ENCODE measurements at places on chromosomes 16 and 17.

DNA sequence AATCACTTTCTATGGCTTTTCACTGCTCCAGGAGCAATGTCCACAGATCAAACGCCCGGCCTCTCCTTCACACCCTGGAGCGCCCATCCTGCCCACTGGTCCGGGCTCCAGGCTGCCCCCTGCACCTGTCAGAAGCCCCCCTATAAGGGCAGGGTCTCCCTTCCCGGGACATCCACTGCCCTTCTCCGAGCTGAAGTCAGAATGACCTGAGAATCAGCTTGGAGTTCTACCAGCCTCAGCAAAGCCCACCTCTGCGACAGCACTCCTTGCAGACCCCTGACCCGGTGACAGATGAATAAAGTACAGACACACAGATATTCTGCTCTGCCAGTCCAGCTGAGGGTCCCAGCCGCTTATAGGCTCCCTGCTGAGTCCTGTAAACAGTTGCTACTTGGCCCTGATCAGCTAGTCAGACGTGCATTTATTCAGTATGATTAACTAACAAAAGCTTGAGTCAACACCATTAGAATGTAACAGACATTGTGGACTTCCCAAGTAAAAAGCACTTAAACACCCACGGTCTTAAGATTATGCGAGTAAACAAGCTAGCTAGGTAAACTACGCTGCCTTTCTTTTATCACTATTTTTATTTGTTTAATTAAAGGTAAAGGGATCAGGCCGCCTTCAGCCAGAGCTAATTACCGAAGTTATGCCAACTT, 4.8 kb downstream of the SLC7A5 start:
- no peak for DNase-seq

GRCh38 chr17:67779098-67779672, 46.1 kb upstream of the BPTF start:
- DNase-seq = no peak

GRCh38 chr16:4018391-4018790, 97.9 kb downstream of the ADCY9 start:
- no peak for DNase-seq

DNA sequence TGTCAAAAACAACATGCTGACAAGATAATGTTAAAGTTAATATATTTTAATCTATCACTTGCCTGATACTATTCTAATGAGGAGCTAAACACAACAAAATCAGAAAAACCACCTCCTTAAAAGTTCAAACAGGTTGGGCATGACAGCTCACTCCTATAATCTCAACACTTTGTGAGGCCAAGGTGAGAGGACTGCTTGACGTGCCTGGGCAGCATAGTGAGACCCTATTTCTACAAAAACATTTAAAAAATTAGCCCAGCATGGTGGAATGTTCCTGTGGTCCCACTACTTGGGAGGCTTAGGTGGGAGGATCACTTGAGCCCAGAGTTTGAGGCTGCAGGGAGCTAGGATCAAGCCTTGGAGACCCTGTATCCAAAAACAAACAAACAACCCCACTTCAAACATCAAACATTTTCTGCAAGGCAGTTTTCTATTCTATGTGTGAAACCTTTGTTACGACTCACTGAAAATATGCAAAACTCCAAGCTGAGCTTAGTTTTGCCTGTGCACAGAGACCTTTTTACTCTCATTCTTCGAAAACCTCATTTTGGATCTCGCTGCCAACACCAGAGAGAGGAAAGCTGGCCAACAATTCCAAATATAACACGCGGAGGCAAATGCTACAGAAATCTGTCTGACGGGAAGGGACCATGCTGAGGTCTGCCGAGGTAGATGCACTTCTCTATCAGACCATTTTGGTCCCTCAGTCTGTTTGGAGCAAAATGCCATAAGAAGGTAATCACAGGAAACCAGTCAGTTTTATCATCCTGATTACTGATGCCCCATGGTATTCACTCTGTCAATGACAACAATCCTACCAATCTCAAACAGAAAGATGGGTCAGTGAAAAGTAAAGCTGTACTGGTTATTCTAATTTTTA, 6.2 kb downstream of the PHF12 start:
- DNase-seq = no peak

DNA sequence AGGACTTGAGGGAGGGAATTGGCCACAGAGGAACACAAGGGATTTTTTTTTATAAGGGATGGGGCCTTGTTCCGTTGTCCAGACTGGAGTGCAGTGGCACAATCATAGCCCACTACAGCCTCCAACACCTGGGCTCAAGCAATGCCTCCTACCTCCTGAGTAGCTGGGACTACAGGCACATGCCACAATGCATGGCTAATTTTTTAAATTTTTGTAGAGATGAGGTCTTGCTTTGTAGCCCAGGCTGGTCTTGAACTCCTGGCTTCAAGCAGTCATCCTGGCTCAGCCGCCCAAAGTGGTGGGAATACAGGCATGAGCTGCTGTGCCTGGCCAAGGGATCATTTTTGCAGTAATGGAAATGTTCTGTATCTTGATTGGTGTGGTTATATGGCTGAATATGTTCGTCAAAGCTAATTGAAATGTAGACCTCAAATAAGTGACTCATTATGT, 56.9 kb downstream of the VMP1 start:
- no peak for DNase-seq
